Neural crest cell (in vitro differentiated cells): ENCODE measurements at places on chromosomes 12 and 14.

GRCh38 chr12:3554371-3555115, 63.5 kb downstream of the PRMT8 start:
- no peak for DNase-seq

GRCh38 chr12:85036234-85036707, at the start of the genes LRRIQ1 and TSPAN19:
Gene LRRIQ1 (plus strand): TSS chr12:85036351. CDS start chr12:85038177, 1,826 bp downstream.
Gene TSPAN19 (minus strand): TSS chr12:85036277. CDS start chr12:85029946, 6,331 bp downstream.
- peak; percentile 52 for DNase-seq

GRCh38 chr14:71720978-71721624, 211.1 kb upstream of the RGS6 start:
- DNase-seq: peak; percentile 58

DNA sequence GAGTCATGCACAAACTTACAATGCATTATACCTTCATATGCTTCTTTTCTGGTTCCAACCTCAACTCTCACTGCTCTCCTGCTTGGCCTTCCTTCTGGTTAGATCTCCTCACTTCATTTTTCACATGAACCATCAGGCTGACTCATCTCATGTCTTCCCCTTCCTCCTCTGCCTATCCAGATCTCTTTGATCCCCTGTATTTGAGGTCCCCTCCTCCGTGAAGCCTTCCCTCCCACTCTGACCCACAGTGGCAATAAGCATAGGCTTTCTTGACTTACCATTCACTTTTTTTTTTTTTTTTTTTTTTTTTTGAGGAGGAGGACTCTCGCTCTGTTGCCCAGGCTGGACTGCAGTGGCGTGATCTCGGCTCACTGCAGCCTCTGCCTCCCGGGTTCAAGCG, 14.7 kb upstream of the ASIC1 start:
- DNase-seq: no peak

DNA sequence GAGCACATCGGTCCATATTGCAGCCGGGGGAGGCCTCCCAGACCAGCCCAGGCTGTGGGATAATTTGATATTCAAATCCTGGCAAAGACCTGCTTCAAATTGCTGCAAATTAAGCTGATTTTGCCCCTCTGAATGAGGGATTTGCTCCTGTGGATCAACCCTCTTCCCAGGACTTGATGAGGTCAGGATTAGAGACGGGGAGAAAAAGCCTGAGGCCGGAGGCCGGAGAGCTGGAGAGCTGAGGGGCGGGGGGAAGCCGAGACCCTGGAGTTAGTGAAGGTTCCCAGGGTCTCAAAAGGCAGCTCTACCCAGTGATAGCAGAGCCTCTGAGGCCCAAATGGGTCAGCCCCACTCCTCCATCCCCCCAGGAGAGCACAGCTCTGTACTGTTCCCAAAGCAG, 17.5 kb upstream of the VSX2 start:
- DNase-seq: no peak

GRCh38 chr12:15474766-15475165, 152.5 kb downstream of the PTPRO start:
- no peak for DNase-seq

DNA sequence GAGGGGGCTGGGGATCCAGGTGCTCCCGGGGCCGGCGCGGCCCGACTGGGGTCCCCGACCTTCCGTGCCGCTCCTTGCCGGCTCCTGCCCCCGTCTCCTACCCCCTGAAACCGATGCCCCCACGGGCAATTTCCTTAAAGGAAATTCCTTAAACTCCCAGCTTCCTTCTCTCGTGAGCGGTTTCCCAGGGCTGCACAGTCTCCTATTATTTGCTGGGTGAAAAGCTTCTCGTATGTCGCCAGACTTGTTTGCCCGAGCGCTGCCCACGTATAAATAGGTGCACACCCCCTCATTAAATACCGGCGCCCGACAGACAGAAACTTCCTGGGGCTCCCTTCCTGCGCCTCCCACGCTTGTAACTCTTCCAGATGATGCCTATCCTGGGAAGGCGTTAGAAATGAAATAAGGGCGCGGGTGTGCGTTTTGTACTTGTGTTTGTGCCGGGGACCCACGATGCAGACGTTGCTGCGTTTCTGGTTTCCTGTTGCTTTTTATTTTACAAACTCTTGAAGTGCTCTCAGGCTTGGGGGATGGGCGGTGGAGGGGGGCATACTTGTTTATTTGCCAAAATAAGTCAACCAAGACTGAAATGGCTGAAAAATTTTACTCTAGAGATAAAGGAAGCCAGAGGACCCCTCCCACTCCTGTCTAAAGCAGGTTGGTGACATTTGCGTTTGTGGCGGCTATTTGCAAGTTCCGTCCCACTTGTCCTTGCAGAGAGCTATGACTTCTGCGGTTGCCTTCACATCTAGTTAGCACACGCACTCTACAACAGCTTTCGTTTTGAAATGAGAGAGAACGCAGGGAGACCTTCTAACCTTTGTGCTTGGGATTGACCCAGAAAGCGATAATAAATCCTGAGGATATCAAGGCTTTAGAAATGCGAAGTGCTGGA, 1.0 kb downstream of the HIP1R start:
- no peak for DNase-seq

DNA sequence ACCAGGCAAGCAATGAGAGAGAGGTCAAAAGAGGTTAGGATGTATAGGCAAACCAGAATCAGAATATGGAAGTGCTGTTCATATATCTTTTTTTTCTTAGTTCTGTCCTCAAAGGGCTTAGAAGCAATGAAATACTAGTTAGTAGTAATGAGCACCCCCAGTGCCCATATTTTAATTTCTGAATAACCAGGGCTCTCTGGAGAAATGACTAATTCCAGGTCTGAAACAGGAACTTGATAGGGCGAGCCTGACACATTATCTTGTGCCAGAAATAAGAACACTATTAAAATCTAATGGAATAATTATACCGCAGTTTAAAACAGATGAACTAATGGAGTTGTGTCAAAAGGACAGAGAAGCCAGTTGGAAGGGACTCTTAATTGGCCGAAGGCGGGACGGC, 30.9 kb downstream of the BICDL1 start:
- no peak for DNase-seq

- no peak for DNase-seq
Observed at GRCh38 chr12:15852383-15852782, 29.8 kb upstream of the STRAP start.

DNA sequence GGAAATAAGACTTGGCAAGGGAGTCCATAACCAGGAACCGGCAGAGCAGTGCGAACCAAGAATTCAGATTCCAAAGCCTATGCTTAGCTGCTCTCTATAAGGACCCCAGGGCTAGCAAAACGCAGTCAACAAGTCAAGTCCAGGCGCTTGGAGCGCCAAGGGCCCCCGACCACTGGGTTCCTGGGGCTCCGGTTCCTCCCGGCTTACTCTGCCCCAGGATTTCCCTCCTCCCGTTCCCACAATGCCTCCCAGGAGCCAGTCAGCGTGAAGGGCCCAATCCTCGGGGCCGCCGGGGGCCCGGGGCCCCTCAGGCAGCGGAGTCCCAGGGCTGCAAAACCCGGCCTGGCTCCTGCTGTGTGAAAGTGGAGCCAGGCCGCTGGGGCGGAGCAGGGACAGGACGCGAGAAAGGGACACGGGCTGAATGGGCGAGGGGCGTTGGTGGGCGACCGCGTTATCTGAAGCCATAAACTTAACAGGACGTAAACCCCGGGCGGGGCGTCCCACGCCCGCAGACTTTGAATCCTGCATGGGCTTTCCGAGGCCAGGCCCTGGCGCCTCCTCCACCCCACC, 1.5 kb downstream of the KRT8 start:
- DNase-seq: peak; percentile 80

- DNase-seq: no peak
Observed at GRCh38 chr14:24162093-24162492, 1.0 kb downstream of the IRF9 start.

DNA sequence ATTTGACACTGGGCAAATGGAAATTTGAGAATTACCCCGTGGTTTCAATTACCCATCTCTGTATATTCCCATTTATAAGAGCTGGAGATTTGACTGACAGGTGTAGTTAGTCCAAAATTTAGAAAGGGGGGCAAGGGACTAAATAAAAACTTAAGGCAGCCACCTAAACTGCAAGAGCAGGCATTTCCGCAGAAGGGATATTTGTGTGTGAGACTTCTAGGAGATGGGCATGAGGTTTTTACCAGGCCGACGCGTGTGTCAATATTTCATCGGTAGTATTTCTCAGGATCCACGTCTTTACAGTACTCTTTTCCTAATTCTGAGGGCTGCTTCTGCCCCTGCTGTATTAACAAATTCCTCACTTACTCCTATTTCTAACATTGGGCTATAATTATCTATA, 1.4 kb downstream of the FAR2 start:
- no peak for DNase-seq

DNA sequence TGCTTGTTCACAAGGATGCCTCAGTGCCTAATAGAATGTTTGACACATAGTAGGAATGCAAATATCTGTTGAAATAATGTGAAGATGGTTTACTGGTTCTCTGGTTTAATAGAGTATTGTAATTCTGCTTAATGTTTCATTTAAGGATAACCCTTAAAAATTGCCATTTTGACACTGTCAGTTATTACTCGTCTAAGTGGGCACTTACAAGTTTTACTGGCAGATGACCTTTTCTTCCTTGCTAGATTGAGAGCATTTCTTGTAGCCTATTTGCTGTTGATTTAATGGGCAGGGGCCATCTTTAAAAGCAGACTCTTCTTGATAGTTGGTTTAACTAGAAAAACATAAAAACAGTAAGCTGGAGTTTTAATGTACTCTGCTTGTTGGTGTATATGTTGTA, 1.9 kb downstream of the TMEM263 start:
- no peak for DNase-seq

- DNase-seq: no peak
Observed at GRCh38 chr12:71691504-71692129, 5.7 kb downstream of the TMEM19 start.

- DNase-seq: no peak
Observed at GRCh38 chr12:52418576-52419110, 12.5 kb upstream of the KRT82 start.

- DNase-seq: no peak
Observed at GRCh38 chr12:63400718-63401117, 249.7 kb upstream of the AVPR1A start.

DNA sequence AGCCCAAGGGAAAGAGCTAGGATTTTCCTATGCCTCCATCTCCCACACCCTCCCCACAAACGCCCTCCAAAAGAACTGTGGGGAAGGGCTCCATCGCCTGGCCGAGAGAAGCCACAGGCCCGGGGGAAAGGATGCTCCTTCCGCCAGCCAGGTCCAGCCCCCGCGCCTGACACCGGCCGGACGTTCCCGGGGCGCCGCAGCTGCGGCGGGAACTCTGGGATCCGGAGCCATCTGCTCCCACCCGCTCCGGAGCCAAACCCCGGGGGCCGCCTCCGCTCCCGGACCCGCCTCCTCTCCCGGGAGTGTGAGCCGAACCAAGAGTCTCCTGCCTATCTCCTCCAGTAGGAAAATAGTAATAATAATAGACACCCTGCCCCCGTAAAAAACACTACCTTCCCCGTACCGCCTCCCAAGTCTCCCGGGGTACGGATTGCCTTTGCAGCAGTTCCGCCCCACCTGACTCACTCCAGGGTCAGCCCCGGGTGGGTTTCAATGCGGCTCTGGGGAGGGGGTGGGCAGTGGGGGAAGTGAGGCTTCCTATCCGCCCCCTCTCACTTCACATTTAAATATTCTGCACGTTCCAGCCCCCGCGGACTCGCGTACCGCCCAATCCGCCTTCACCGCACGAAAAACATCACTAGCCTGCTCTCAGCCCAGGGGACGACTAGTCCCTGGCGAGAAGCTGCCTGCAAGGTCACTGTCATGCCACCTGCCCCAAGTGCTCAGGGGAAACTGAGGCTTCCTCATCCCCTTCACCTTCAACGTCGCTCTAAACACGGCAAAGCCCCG, 2.4 kb downstream of the AGAP2 start:
- peak; percentile 39 for DNase-seq

DNA sequence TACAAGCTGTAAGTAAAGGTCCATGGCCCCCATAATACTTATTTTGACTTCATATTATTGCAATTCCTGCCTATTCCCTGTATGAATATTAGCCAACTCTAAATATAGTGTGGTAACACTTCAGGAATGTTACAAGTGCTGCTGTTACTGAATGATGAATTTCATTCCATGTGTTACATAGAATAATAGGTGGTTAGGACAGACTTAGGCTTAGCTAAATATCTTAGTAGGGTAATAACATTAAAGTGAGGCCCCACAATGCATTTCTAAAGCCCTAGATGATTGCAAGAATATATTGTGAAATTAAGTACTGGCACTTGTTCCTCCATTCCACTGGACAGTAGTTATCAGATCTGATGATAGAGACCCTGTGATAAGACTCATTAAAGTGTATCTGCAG, 182.7 kb downstream of the PCNX1 start:
- DNase-seq: no peak

- DNase-seq: no peak
Observed at GRCh38 chr12:3553221-3553620, 62.2 kb downstream of the PRMT8 start.

DNA sequence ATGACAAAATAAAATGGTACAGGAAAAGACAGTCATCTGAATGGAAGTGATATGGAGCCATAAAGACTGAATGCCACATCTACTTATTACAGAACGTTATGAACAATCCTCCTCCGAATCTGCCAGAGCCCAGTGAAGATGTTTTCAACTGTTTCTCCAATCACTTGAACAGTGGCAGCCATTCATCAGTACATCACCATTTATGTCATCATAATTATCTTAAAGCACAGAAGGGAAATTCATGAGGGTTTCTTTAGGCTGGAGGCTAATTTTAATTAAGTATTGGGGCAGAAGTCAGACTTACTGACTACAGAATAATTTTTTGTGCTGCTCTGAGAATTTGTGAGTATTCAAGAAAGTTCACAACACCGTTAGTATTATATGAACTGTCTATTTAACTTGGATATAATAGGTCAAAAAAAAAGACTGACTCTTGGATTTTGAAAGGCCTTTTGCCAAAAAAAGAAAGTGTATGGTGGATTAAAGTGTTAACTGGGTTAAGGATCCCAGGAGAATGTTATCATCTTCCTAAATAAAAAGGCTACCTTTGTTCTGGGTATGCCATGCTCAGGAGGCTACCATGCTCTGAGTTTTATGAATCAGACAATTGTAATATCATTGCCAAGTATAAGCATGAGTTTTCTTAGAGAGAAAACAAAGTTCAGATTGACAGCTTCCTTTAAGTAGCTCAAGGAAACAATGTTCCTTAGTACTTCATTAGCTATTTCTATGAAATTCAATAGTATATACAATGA, 40.1 kb downstream of the PDZRN4 start:
- DNase-seq: no peak

- DNase-seq: no peak
Observed at GRCh38 chr12:122013136-122013535, 8.5 kb upstream of the BCL7A start.

- DNase-seq: no peak
Observed at GRCh38 chr14:22952418-22952817, 4.5 kb downstream of the HAUS4 start.

DNA sequence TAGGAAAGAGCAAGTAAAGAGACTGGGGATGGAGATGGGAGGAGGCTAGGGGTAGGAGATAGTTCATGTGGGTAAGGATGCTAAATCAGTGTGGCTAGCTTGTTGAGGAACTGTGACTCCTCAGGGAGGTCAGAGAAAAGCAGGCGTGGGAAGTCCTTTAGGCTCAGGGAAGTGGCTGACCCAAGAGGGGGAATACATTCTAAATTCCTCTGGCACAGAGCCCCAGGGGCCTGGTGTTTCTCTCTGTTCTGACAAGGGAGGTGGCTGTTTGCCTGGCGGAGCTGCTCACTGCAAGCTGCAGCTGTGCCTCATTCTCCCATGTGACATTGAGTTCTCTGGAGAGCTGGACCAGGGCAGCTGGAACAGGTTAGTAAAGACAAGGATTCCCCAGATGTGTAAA, 152.2 kb upstream of the SLC38A2 start:
- no peak for DNase-seq

- no peak for DNase-seq
Observed at GRCh38 chr12:108886873-108887629, 7.2 kb downstream of the DAO start.
